ENCODE measurements at places on chromosomes 2 and 18. TPM values are rescaled to one million over a fixed set of nuclear protein-coding genes. Genes with fewer than 3 reads are reported as not detected.

- no peak for DNase-seq
These were observed 31.1 kb downstream of the SPATS2L start for GRCh38 chr2:200337621-200338020.

- no peak for DNase-seq
These were observed 33.4 kb upstream of the ZNF396 start for GRCh38 chr18:35410561-35410960.

- no peak for DNase-seq
These were observed 25.9 kb upstream of the SULT1C4 start for GRCh38 chr2:108351889-108352288.

DNA sequence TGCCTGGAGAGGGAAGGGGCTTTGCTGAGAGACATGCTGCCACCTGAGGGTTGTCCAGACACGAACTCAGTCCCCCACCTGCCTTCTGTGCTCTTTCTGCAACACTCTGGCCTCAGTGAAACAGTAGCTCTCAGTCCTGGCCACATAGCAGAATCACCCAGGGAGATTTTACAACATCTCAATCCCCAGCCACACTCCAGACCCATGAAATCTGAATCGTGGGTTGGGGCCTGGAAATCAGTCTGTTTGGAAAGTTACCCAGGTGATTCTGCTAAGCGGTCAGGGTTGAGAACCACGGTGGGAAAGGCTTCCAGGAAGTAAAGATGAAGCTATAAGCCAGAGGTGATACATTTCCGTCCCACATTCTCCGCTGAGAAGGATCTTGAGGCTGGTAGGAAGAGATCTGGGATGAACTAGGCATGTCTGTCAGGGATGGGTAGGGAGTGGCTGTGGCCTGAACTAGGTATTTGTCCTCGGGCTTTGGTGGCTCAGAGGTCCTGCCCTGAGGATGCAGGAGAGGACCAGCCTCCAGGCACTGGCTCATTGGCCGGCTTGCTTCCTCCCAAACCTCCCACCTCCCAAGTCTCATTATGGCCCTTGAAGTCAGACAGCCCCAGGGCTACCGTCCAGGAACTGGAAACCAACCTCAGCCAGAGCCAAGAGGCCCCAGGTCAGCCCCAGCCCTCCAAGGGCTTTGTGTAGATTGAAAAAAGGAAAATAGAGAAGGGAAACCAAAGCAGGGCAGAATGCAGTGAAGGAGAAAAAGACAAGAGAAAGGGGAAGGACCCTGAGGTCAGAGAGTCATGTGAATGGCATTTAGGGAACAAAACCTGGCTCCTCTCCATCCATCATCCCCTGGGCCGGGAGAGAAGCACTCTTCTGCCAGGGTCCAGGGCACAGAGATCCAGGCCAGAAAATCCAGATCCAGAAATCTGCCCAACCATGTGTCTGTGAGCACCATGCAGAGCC is 119.6 kb downstream of the ZFP36L2 start:
- DNase-seq, result peak; percentile 56

DNA sequence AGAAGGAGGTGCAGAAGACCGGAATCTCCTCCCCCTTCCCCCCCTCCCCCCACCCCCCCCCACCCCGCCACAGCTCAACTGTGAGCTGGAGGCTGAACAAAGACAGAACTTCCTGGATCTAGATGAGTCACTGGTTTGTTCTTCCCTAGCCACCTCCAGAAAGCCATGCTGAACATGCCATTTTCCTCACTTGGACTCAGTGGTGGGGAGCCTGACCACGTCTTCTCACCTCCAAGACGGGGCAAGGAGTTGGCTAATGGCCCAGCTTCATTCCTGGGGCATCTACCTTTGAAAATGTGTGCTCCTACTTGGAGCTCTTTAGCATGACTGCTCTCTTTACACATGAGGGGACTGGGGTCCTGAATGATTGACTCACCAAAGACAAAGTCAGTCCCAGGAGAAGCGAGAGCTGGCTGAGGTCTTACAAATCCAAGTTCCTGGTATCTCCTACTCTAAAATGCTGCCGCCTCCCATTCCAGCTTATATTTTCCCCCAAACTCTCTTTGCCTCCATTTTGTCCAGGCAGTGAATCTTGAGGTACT is 22.6 kb upstream of the FZD5 start:
- DNase-seq, result no peak

AAK1 gene
- total RNA-seq, result 67.0 TPM

IL36A gene
- total RNA-seq, result not detected

DNA sequence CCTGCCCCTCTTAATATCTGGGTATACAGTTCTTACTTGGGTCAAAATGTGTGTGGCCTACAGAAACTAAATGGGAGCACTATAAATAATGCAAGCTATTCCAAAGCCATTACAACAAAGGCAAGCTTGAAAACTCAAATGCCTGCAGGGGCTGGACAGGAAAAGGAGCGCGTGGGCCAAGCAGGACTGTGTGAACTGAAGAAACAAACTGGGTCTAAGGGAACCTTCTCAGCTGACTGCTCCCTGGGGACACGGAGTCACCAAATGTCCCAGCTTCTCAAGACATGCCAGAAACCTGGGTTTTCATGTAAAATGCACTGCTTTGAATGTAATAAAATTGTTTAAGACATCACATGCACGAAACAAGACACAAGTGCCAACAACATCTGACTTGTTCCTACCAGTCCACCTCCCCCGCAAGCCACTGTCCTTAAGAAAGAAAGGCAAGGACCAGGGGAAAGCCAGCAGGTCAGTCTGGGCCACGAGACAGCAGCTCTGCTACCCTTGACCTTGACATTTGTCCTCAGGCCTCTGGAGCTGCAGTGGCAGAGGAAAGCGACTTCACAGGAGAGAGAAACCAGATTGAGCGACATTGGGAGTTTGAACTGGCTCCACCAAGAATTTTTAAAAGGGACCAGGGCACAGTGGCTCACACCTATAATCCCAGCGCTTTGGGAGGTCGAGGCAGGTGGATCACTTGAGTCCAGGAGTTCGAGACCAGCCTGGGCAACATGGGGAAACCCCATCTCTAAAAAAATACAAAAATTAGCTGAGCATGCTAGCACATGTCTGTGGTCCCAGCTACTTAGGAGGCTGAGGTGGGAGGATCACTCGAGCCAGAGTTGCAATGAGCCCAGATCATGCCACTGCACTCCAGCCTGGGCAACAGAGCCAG is 89.7 kb upstream of the SH3BP4 start:
- no peak for DNase-seq

ZNF396 gene
- total RNA-seq, result 1.7 TPM

SERPINB13 gene
- not detected for total RNA-seq

- DNase-seq, result peak; percentile 29
These were observed 128.8 kb upstream of the HAAO start for GRCh38 chr2:42921147-42921520.

GRCh38 chr2:201572846-201573508 is 70.3 kb downstream of the TMEM237 start:
- DNase-seq, result no peak

DNA sequence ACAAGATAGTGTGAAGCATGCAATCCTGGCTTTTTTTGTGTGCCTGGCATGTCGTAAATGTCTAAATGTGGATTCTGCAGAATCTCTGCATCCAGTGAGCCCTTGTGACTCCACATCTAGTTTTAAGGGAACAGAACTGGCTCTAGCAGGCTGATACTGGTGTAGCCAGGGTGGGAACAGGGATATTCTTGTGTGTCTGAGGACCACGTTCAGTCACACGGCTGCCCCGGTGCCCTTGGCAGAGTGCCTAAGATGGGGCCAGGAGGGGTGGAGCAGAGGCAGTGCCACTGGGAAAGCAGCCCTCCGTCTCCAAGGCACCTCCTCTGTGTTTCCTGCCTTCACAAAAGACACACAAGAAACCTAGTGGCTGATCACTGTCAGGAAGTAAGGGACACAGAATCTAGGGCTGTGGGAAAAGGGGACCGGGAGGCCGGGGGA is 91.5 kb upstream of the PARD3B start:
- DNase-seq, result peak; percentile 82

DYSF gene
- total RNA-seq, result 46.8 TPM

KYNU gene
- 6.9 TPM for total RNA-seq

DNA sequence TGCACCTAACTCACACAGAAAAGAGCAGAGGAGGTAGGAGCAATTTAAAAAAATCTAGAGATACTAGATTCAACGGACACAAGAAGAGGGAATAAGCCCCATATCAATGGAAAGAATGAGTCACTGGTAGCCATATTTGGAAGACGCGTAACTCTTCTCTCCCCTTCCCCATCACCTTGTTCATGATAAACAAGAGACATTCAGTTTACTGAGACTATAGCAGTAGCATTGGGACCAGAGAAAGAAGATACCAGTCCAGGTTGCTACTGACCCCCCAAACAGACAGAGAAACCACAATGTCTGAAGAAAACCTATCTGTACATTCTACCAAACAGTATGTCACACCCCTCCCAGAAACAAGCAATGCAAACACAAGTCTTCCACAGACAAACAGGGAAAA is 81.1 kb downstream of the SLC66A3 start:
- DNase-seq, result no peak

GRCh38 chr2:94997981-94998930 is 27.3 kb upstream of the MAL start:
- peak; percentile 70 for DNase-seq

- no peak for DNase-seq
These were observed 390.6 kb downstream of the CTNNA2 start for GRCh38 chr2:79903222-79904000.

Data from posterior vena cava (tissue), 2 donors.